Memory B cell (primary cell): ENCODE measurements at places on chromosomes 12 and 14.

DNA sequence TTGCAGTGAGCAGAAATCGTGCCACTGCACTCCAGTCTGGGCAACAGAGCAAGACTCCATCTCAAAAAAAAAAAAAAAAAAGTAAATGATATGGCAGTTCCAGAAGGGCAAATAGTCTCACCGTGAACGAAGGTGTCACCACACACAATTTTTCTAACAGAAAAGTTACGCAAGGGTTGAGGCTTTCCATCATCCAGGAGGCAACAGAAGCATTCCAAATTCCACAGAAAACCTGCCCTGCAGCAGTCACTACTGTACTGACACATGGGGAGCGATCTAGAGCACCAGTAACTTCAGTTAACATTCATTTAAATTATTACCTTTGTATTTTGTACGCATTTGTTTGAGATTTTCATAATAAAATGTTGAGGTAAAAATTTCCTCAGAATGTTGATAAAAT, 24.8 kb downstream of the TMCC3 start:
- no peak overlapping the region for H3K27ac ChIP-seq
- no peaks in the 10 kb centered on the region for H3K27me3 ChIP-seq
- H3K36me3 ChIP-seq = peaks cover 8% of the 10 kb centered on the region
- H3K4me1 ChIP-seq = peaks cover 15% of the 10 kb centered on the region

GRCh38 chr12:53591301-53592206, 34.6 kb downstream of the ATF7 start:
- H3K4me1 ChIP-seq = peaks cover 14% of the 10 kb centered on the region
- H3K4me3 ChIP-seq = no peak overlapping the region
- DNase-seq = no peak
- no peak overlapping the region for H3K27ac ChIP-seq
- no peaks in the 10 kb centered on the region for H3K27me3 ChIP-seq

DNA sequence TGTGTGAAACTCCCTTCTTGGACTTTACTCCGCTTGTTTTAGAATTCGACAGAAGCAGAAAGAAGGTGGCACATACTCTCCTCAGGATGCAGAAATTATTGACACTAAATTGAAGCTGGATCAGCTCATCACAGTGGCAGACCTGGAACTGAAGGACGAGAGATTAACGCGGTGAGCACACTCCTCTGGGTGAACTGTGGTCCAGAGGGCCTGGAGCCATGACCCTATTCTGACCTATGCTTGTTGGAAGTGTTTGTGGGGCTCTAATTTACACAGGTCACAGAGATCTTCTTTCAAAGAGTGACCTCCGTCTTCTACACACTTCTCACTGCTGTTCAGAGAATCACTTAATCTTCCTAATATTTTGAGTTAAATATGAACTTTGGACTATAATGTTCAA, 72.5 kb upstream of the MYF6 start:
- H3K27ac ChIP-seq = no peak overlapping the region
- no peaks in the 10 kb centered on the region for H3K27me3 ChIP-seq
- no peak overlapping the region for H3K4me3 ChIP-seq
- H3K4me1 ChIP-seq = no peaks in the 10 kb centered on the region

GRCh38 chr12:18461758-18462157, 200.4 kb downstream of the PIK3C2G start:
- H3K27ac ChIP-seq = no peak overlapping the region
- H3K4me1 ChIP-seq = no peaks in the 10 kb centered on the region
- no peaks in the 10 kb centered on the region for H3K36me3 ChIP-seq

- no peaks in the 10 kb centered on the region for H3K4me1 ChIP-seq
- no peak for DNase-seq
- H3K36me3 ChIP-seq = peaks cover 17% of the 10 kb centered on the region
- H3K4me3 ChIP-seq = no peak overlapping the region
- no peaks in the 10 kb centered on the region for H3K27me3 ChIP-seq
These were observed 12.3 kb upstream of the SLC35E3 start for GRCh38 chr12:68733661-68734071.

- peaks cover 4% of the 10 kb centered on the region for H3K27me3 ChIP-seq
- no peak for DNase-seq
- no peak overlapping the region for H3K4me3 ChIP-seq
- no peaks in the 10 kb centered on the region for H3K36me3 ChIP-seq
These were observed 156.2 kb downstream of the TMEM132C start for GRCh38 chr12:128423205-128423604.

DNA sequence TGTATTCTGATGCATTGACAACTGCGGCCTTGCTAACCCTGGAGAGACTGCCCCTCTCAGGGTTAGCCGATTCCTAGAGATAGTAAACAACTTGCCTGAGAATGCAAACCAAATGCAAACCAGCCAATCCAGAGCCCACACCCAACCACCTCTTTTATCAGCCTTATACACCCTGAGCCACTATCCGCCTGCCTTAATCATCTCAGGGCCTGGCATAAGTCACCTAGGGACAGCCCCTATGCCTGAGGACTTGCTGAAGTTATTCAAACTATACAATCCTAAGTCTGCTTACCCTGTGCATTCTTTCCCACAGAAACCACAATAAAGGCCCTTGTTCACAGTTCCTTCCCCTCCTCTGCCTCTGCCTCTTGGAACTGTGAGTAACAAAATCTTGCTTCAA, 177.2 kb downstream of the KCNA5 start:
- H3K27me3 ChIP-seq = peaks cover 9% of the 10 kb centered on the region
- H3K36me3 ChIP-seq = no peaks in the 10 kb centered on the region
- no peak for DNase-seq

GRCh38 chr12:45214749-45215418, 1.0 kb upstream of the ANO6 start:
- peak overlapping the region; percentile 97 for H3K4me3 ChIP-seq
- peaks cover 19% of the 10 kb centered on the region for H3K4me1 ChIP-seq
- H3K36me3 ChIP-seq = peaks cover 2% of the 10 kb centered on the region
- no peak for DNase-seq

- DNase-seq = no peak
- H3K27ac ChIP-seq = no peak overlapping the region
- H3K4me3 ChIP-seq = no peak overlapping the region
- H3K27me3 ChIP-seq = no peaks in the 10 kb centered on the region
These were observed 104.3 kb upstream of the PPFIA2 start for GRCh38 chr12:81863406-81863805.

DNA sequence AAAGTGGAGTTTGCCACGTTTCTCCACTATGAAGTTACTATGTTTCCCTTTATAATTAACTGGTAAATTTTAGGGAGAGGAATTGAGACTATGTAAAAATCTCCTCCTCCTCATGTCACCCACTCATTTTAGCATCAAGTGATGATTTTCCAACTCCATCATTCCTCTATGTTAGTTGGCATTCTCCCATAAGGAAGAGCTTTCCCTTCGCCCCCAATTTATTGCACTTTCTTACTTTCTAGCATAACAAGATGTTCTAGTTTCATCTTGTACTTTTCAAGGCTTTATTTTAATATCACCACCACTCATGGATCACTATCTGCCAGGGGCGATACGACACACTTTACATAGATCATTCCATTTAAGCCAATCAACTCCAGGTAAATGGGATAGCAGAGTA, 97.1 kb downstream of the RPS6KA5 start:
- peaks cover 14% of the 10 kb centered on the region for H3K4me1 ChIP-seq
- H3K27ac ChIP-seq = no peak overlapping the region
- H3K36me3 ChIP-seq = peaks cover 33% of the 10 kb centered on the region
- H3K27me3 ChIP-seq = no peaks in the 10 kb centered on the region
- no peak overlapping the region for H3K4me3 ChIP-seq

- no peaks in the 10 kb centered on the region for H3K27me3 ChIP-seq
- DNase-seq = no peak
- no peak overlapping the region for H3K27ac ChIP-seq
- H3K36me3 ChIP-seq = no peaks in the 10 kb centered on the region
- H3K4me3 ChIP-seq = no peak overlapping the region
- H3K4me1 ChIP-seq = no peaks in the 10 kb centered on the region
These were observed 124.4 kb upstream of the RTL1 start for GRCh38 chr14:101027966-101028365.

DNA sequence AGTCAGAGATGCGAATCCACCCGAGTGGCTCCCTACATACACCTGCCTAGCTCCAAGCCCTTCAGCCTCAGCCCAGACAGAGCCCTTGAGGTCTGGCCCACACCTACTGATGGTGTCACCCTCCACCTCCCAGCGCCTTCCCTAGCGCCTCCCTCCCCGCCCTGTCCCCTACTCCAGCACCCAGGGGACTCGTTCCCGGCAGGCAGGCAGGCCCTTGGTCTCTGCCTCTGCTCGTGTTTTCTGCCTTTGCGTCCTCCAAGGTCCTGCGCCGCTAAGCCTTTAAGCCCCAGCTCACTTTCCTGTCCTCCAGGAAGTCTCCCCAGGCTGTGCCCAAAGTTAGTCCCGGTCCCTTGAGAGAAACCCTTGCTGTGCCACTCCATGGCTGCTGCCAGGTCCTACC, 12.7 kb downstream of the INF2 start:
- no peak overlapping the region for H3K4me3 ChIP-seq
- DNase-seq = no peak
- peaks cover 11% of the 10 kb centered on the region for H3K36me3 ChIP-seq
- no peaks in the 10 kb centered on the region for H3K27me3 ChIP-seq
- peak overlapping the region; percentile 26 for H3K27ac ChIP-seq
- H3K4me1 ChIP-seq = peaks cover 2% of the 10 kb centered on the region

- peaks cover 2% of the 10 kb centered on the region for H3K4me1 ChIP-seq
- DNase-seq = no peak
- H3K36me3 ChIP-seq = no peaks in the 10 kb centered on the region
- peaks cover 20% of the 10 kb centered on the region for H3K27me3 ChIP-seq
- H3K4me3 ChIP-seq = no peak overlapping the region
These were observed 34.9 kb downstream of the CCDC177 start for GRCh38 chr14:69539631-69540410.

DNA sequence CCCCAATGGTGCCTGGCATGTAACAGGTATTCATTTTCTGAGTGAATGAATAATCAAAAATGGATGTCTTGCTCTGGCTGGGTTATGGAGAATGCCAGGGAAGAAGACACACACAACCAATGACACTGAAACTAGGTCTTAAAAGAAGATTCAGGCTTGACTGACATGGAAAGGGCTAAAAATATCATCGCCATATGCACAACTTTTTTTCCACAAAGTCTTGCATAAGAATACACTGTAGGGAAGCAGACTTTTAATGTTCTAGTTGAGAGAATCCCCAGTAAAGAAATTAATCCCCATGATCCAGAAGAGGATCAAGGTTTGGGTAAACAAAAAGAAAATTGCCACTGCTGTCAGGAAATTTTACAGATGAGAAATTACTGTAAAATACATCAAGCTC, 116.4 kb downstream of the SLC2A13 start:
- H3K36me3 ChIP-seq = no peaks in the 10 kb centered on the region
- H3K27ac ChIP-seq = no peak overlapping the region
- H3K27me3 ChIP-seq = no peaks in the 10 kb centered on the region

DNA sequence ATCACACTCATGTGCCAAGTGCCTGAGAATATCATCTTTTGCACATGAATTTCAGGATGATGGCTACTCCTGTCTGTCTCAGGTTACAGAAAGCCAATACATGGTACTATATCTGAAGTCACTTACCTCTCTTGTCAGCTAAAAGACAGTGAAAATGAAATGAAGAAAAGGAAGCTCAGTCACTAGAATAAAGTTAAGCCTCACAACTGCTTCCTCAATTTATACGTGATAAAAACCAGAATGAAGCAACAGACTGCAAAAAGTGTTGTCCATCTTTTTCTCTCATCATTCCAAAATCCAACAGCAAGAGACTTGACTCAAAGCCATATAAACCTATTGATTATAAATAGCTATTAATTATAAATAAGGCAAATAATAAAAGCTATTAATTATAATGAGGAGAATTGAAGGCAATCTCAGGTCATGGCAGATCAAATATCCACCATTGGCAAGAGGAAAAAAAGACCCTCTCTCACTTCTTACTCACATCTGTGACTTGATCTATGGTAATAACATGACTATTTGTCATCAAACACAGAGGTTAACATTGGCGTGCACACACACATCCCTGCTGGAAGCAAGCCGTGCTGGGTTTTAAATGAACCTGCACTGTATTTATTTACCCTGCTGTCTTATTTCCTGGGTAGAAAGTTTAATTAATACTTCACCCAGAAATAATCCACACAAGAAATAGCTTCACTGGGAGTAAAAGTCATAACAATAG, 10.0 kb downstream of the NIN start:
- H3K4me3 ChIP-seq = peak overlapping the region; percentile 1
- no peak for DNase-seq
- peaks cover 18% of the 10 kb centered on the region for H3K36me3 ChIP-seq
- peaks cover 64% of the 10 kb centered on the region for H3K4me1 ChIP-seq
- no peaks in the 10 kb centered on the region for H3K27me3 ChIP-seq
- peak overlapping the region; percentile 97 for H3K27ac ChIP-seq

DNA sequence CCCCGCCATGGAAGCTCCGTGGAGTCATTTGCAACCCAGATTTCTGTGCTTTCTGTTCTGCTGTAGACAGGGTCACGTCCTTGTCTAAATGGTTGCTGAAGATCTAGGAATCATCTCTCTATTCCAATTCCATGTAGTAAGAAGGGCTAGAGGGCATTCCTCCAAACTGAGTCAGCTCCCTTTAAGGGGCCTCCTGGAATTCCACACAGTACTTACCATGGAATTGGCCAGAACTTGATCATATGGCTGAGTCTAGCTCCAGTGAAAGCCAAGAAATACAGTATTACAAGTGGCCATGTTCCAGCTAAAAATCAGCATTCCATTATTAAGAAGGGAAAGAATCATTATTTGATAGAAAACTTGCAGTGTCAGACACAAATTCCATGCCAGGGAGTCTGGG, 171.9 kb downstream of the PRKCH start:
- no peaks in the 10 kb centered on the region for H3K27me3 ChIP-seq
- no peak for DNase-seq
- no peaks in the 10 kb centered on the region for H3K36me3 ChIP-seq
- H3K27ac ChIP-seq = no peak overlapping the region
- no peak overlapping the region for H3K4me3 ChIP-seq

- no peak for DNase-seq
- no peak overlapping the region for H3K27ac ChIP-seq
- no peaks in the 10 kb centered on the region for H3K36me3 ChIP-seq
- H3K4me1 ChIP-seq = peaks cover 4% of the 10 kb centered on the region
These were observed 6.0 kb upstream of the LGALS3 start for GRCh38 chr14:55123101-55123500.

DNA sequence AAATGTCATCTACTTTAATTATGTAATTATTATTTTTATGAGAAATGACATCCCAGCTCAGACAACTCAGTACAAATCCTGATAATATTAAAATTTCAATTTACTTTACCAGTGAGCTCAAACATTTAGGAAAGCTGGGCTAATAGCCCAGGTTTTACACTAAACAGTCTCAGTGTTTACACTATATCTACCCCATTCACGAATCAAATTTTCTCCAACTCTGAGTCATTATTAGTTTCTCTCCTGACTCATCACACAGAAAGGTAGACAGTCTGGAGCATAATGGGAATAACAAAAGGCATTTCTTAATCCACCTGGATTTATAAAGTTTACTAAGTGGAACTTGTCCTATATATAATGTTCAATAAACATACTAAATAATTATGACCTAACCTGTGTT, 5.7 kb downstream of the PAWR start:
- no peaks in the 10 kb centered on the region for H3K27me3 ChIP-seq
- H3K36me3 ChIP-seq = no peaks in the 10 kb centered on the region
- no peak overlapping the region for H3K27ac ChIP-seq
- no peak overlapping the region for H3K4me3 ChIP-seq
- DNase-seq = no peak
- peaks cover 36% of the 10 kb centered on the region for H3K4me1 ChIP-seq
